ENCODE measurements at places on chromosomes 4 and X.

- DNase-seq = no peak
Measured at GRCh38 chr4:72977936-72978485, 91.5 kb downstream of the COX18 start.

DNA sequence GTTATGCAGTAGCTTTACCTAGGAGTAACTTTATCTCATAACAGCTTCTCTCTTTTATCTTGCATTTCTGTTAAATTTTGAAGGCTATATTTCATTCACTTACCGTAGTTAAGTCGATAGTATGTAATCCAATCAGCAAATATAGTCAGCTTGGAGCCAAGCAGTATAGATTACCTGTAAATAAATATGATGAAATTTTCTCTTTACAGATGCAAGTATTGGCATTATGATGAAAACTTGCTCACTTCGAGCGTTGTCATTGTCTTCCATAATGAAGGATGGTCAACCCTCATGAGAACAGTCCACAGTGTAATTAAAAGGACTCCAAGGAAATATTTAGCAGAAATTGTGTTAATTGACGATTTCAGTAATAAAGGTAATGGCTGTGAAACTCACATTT, 42.3 kb downstream of the HMGB2 start:
- DNase-seq = no peak

DNA sequence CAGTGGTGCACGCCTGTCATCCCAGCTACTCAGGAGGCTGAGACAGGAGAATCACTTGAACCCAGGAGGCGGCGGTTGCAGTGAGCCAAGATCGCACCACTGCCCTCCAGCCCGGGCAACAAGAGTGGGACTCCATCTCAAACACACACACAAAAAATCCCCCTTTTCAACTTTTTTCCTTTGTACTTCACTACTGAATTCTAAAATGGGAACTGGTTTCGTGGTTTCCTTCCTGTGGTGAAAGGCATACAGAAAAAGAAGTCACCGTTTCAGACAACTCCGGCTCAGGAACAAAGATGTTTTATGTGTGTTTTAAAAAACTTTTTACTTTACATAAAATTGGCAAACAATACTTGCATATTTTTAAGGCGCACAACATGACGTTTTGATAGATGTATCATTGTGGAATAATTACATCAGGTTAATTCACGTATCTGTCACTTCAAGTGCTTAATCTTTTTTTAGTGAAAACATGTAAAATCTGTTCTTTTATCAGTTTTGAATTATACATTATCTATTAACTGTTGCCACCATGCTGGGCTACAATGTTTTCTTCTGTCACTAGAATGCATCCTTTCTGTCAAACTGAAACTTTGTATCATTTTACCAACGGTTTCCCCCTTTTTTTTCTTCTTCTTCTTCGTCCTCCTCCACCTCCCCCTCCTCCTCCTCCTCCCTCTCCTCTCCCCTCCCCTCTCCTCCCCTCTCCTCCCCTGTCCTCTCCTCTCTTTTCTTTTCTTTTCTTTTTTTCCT, 186.0 kb downstream of the CRLF2 start:
- no peak for DNase-seq

DNA sequence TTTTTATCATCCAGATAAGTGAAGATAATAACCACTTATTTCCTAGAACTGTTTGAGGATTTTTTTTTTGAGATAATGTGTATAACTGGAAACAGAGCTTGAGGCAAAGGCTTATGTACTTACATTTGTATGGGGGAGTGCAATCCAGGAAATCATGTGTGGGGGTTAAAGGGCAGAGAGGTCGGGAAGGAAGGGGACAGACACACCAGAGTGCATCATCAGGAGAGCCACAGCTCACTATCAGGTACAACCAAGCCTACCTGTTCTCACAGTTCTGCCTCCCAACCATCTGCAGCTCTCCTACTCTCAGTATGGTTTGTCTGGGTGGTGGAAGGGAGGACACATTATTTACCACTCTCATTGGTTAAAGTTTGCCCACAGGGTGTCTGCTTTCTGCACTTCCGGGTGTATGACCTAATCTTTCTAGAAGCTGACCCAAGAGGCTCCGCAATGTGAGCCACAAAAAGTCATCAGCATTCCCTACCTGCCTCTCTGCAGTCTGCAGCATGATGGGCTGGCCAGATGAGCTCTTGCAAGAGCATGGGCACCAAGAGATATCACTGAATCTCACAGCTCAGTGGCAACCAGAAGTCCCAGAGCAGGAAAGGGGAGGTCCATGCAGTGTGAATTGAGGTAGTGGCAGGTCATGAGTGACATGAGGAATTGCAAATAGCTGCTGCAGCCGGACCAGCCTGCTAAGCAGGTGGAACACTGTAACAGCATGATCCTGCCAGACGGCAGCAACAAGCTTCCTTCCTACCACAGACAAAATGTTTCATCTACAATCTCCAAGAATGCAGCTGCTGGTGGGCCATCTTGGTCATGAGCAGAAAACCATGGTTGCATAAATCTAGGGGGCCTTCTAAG, 36.9 kb upstream of the SPRY1 start:
- no peak for DNase-seq

GRCh38 chrX:115260330-115260729, 26.4 kb upstream of the LRCH2 start:
- DNase-seq = no peak

DNA sequence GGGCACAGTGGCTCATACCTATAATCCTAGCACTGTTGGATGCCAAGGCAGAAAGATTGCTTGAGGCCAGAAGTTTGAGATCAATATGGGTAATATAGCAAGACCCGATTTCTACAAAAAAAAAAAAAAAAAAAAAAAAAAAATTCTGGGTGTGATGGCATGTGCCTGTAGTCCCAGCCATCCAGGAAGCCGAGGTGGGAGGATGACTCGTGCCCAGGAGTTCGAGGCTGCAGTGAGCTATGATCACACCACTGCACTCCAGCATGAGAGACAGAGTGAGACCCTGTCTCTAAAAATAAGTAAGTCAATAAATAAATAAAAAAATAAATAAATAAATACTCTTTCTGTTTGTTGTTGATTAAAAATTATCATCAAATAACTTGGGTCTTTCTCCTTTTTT, 62.4 kb upstream of the BMPR1B start:
- DNase-seq = no peak

DNA sequence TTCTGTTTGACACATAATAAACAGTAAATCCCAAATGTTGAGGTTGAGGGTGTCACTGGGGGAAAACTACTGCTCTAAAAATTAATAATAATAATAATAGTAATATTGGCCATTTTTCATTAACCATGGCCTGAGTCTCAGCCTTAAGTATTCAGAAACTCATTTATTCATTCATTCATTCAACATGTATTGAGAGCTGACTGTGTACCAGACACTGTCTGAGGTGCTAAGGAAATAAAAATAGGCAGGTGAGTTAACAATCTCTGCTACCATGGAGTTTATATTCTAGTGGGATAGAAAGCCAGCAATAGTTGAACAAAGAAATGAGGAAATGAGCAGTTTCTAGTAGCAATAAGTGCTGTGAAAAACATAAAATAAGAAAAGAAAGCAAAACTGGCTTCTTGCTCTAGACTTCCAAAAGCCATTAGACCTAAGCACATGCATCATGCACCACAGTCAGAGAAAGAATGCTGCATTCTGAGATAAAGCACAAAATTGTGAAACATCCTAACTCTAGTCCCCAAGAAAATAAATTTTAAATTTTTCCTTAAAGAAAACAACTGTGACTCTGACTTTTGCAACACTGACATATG, 278.7 kb downstream of the RCHY1 start:
- no peak for DNase-seq

DNA sequence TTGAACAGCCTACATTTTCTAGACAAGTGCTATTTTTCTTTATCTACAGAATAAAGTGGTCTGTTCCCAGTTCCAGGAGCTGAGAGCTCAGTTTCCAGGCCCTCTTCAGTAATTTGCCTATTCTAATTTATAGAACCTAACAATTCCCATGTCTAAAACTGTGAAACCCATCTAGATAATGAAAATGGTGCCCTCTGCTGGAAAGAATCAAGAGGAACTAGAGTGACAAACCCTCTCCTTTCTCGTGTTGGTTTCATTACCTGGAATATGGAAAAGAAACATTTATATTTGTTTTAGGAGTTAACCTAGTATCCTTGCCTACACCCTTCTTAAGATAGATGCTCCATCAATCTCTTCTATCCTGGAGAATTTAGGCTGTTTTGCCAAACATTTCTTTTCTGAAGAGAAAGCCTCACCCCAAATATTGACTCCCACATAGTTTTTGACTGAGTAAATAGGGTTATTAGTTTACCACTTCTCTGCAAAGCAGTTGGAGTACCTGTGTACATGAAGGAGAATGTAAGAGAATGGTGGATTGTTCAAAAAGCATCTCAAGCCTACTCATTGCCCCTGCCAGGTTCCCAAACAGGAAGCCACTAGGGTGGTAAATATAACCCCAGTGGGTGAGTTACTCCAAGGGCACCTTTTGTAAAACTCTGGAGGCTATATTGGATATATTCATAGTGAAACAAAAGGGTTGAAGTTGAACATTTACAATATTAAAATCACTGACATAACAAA, 121.6 kb downstream of the RASL11B start:
- peak; percentile 70 for DNase-seq

DNA sequence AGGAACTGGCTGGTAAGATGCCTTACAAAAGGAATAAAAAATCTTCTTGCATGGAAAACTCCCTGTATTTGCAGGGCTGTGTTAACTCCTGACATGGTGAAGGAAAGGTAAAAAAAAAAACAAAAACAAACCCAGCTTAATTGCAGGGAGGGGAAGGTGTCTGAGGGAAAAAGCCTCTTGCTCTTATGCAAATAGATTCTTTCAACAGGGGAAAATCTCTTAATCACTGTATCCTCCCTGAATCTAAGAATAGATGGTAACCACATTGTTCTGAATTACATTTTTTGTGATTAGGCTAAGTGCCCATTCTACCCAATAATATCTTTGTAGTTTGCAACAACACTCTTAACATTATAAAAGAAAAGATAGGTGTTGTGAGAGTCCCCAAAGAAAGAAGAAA, 172.6 kb downstream of the RBM46 start:
- no peak for DNase-seq

GRCh38 chr4:147864607-147865006, 132.7 kb downstream of the ARHGAP10 start:
- no peak for DNase-seq

- DNase-seq = peak; percentile 59
Measured at GRCh38 chr4:13548059-13548983, 4.0 kb upstream of the NKX3-2 start.

DNA sequence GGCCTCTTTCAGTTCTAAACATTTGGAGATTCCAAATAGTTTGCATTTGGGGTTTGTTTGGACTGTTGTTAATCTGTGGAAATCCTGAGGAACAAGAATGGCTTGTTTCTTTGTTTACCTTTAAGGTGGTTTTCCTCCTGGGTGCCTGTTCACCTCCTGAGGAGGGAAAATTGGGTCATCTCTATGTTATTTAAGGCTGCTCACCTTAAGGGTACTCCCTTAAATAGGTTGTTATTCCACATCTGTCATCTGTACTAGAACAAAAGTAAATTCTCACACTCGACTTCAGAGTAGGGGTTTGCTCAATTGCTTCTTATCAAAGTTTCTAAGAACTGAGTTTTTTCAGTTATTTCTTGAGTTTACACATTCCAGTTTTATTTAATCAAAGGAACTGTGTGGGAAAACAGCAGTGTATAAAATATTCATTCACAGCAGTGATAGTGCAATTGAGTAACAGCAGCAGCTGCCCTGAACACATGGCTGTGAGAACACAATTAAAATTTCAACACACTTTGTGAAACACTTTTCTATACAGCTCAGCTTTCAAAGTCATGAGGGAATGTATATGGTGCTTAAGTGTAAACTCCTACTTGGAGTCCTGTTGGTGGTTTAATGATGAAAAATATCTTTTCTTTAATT, 238.5 kb upstream of the PGRMC2 start:
- no peak for DNase-seq

DNA sequence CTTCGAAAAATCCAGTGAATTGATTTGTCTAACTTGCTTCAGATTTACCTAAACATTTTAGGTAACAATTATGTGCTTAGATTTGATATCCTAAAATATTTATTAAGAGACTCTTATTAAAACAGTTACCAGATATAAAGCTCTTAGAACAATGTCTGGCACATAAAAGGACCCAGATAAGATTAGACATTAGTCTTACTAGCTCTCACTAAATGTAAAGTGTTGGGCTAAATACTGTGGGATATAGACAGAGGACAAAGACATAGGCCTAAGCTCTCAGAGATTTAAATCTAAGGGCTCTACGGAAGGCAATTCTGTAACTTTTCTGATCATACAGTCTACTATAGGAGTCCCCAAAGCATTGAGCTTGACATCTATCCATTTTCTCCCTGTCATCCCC, 94.4 kb upstream of the TRPC3 start:
- no peak for DNase-seq

GRCh38 chr4:170868170-170868569, 778.4 kb upstream of the AADAT start:
- DNase-seq = no peak

- DNase-seq = no peak
Measured at GRCh38 chrX:121154858-121155404, 107.5 kb downstream of the GLUD2 start.

DNA sequence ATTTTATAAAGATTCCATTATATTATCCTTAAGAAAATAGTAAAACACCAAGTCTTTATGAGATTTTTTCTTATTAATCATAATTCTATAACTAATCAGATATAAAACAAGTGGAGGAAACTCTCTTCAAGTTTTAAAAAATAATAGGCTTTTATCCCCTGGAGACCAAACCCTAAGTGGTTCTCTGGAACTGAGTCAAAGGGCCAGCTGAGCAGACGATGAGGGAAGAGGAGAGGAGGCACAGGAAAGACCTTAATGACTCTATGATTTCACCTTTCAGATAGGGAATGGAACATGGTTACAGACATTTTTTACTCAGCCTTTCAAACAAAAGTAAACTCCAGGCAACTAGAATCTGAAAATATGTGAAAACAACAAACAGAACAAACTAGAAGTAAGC, 201.8 kb downstream of the SLC39A8 start:
- DNase-seq = peak; percentile 57

DNA sequence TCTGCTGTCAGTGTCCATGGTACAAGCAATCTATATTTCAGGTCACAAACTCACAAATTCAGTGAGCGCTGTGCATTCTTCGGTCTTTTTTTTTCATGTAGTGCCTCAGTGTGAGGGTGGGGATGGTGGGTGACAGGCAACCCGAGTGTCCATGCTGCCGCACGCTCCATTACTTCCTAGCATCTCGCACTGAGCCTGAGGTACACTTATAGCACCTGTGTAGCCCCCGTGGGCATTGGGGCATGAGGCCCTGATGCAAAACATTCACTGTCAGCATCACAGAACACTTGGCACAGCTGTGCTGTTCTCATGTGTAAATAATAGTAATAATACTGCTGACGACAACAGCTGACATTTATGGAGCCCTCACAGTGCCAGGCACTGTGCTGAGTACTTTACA, 31.6 kb downstream of the EVC2 start:
- DNase-seq = no peak

DNA sequence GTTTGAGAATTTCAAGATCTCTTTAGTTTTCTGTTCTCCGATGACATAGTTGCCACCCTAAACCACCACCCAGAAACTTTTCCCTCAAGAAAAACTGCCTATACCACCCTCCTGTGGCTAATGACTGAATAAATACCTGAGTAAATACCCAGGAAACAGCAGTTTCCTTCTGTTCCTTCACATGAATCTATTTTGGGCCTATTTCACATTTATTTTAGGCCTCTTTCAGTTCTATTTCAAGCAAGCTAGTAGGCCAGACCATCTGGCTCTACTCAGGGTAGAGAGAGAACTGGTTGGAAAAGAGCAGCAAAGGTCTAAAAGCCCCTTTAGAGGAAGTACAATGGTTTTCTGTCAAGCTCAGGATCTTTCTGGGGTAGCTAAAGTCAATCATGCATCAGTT, 23.4 kb downstream of the ARHGEF9 start:
- DNase-seq = no peak

GRCh38 chr4:101851672-101852071, 61.1 kb downstream of the BANK1 start:
- DNase-seq = no peak

All from NCI-H1092 treated with DMSO at 0.1 percent for 48 hours (cell line).